NCI-H1417 treated with DMSO at 0.1 percent for 48 hours (cell line): ENCODE measurements at places on chromosomes 5 and 9.

GRCh38 chr5:124825983-124826337 lies 79.5 kb upstream of the ZNF608 start:
- DNase-seq: no peak

GRCh38 chr5:155260798-155261197 lies 247.2 kb downstream of the KIF4B start:
- DNase-seq: no peak

GRCh38 chr5:79436821-79437220 lies 77.1 kb downstream of the HOMER1 start:
- no peak for DNase-seq

GRCh38 chr9:14501366-14501765 lies 187.4 kb upstream of the NFIB start:
- no peak for DNase-seq

DNA sequence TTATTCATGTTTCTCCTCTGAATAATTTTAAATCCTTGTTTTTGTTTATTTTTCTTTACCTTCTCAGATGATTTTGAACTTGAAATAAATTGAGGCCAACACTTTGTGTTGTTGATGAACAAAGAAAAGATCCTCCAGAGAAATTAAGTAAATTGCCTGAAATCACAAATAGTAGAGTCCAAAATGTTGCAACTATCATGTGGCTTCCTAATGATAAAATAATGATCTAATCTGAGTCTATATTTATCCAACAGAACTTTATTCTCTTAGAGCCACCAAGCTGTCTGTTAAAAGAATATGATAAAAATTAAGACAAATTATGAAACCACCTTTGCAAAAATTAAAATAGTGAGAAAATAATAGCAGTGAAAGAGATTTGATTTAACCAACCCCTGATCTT lies 132.2 kb upstream of the SPEF2 start:
- DNase-seq: no peak

GRCh38 chr9:96502539-96503373 lies 52.8 kb downstream of the HABP4 start:
- no peak for DNase-seq

GRCh38 chr5:173538654-173539053 lies 77.8 kb downstream of the BOD1 start:
- no peak for DNase-seq

- no peak for DNase-seq
Observed at GRCh38 chr5:158485047-158485446, 614.7 kb downstream of the EBF1 start.

GRCh38 chr5:167877924-167878323 lies 413.5 kb upstream of the WWC1 start:
- no peak for DNase-seq

GRCh38 chr9:91033797-91034196 lies 232.2 kb downstream of the SYK start:
- no peak for DNase-seq

- DNase-seq: no peak
Observed at GRCh38 chr5:14332038-14332631, 189.0 kb downstream of the TRIO start.
